ENCODE measurements at places on chromosomes 3 and 15.

DNA sequence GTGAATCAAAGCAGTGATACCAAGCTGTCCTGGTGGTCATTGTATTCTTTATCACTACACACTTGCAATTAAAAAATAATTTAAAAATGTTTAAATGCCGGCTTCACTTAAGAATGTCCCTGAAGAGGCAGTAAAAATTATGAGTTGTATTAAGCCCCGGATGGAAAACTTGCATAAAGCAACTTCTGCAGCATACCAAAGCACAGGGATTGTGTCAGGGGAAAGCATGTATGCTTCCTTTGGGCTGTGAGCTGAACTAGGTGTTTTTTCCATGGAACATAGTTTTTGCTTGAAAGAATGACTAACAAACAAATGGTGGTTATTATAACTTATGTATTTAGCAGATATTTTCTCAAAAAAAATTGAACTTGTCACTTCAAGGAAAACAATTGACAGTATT, 143.1 kb downstream of the ARNT2 start:
- no peak for DNase-seq

GRCh38 chr3:111589303-111590142, 5.6 kb downstream of the ZBED2 start:
- DNase-seq: no peak

DNA sequence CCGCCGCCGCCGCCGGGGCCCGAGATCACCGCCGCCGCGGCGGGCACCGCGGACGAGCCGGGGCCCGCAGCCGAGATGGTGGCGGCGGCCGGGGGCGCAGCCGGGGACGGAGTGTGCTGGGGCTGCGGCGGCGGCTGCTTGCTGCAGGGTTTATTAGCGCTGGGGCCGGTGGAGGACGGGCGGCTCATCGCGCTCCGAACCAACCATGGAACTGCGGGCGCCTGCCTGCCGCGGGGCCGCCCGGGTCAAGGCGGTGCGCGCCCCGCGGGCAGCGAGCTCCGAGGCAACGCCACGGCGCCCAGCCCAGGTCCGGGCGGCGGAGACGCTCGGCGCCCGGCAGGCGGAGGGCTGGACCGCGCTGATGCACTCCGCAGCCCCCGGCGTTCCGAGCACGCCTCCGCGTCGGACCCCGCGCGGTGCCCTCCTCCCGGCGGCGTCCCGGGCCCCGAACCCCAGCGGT, 277 bp downstream of the SIAH2 start:
- no peak for DNase-seq

- peak; percentile 81 for DNase-seq
These were observed 38.5 kb downstream of the PYDC2 start for GRCh38 chr3:191499307-191500080.

GRCh38 chr3:32564195-32564594, 6.5 kb downstream of the DYNC1LI1 start:
- DNase-seq: no peak

DNA sequence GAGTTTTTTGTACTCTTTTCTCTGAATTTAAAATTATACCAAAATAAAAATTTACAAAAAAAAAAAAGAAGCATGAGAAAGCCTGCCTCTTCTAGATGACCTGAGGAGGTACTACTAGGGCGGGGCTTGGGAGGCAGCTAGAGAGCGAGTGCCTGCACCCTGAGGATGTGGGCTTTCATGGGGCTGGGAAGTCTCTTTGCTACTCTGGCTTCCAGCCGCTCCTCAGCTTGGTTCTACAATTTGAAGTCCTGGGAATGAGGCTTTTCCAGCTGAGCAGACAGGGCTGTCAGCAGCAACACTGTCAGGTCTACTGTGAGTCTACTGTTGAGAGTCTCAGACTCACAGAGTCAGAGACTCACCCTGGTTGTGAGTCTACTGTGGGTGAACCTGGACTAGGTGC, 8.2 kb upstream of the PSTPIP1 start:
- no peak for DNase-seq

GRCh38 chr3:194832346-194833104, 146.8 kb downstream of the FAM43A start:
- no peak for DNase-seq

DNA sequence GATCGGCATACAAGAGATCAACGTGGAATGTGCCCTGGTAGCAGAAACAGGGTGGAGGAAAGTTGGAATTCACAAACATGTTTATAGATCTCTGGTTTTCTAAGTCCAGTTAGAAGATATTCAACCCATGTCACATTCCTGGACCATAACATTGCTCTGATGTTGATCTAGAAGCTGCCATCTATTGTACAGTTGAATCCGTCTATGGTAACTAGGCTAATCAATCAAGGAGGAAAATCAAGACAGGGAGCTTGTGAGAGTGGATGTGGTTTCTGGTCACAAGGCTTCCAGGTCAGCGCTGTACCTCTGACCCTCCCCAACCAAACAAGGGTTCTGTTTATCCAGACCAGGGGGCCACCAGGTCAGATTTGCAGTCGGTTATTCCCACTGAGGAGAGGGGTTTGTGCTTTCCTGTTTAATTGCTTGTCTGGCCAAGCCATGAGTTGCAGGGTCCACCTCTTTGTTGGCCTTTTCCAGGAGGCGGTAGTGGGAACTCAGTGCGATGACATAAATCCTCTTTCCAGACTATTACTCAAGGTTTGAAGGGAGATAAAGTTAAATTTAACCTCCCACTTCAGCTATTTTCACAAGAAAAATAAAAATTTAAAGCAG, 130.3 kb downstream of the SLCO3A1 start:
- DNase-seq: no peak

DNA sequence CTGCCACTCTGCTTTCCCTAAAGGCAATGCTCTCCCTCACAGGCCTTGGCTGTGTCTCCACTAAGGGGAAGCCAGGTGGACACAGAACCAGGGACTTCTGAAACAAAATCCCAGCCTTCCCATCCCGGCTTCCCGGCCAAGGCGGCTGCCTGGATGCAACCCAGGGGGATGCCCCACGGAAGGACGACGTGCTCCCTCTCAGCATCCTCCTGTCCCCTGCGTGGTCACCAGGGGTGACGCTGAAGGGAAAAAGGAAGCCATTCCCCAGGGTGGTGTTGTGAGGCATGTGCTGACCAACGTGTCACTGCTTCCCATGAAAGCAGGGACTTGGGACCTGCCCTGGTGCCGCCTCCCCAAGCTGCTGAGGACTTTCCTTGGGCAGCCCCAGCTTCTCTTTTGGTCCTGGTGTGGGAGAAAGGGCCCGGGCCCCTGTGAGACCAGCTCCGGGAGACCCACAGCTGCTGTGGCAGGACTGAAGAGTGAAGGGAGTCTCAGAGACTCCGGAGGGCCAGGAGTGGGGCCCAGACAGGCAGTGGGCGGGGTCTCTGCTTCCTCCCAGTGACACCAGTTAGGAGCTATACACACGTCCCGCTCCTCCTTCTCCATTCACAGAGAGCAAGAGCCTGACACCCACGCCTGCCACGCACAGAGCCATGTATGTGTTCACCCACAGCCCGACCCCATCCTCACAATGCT, 139.2 kb downstream of the NUP210 start:
- DNase-seq: no peak

DNA sequence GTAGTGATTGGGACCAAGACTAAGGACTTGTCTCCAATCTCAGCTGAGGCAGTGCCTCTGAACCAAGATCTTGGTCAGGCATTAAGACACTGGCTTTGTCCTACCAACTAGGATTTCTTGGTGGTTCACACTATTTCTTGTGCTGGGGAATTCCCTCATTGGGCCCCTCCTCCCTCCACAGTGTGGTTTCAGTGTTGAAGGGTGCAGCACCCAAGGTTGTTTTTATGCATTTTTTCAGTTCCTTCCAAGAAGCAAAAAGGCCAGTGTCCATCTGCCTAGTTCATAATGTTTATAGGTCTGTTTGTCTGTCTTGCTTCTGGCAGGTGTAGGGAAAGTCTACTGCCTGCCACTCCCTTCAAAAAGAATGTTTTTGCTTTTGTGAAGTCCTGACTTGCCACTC, 10.6 kb upstream of the ITPKA start:
- DNase-seq: no peak

DNA sequence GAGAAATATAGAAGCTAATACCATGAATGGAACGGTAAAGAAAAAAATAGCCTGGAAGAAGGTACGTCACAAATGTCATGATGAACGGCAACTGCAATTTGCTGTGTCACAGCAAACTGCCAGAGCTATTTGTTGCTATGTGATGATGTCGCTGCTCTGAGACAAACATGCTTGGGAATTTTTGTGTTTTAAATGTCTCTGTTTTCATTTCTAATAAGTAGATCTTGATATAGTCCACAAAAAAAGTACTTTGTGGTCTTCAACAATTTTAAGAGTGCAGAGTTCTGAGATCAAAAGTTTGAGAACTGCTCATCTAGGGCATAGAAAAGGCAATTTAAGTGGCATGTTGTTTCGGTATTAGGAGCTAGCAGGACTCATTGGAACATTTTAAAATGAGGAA, 4.3 kb upstream of the NR1D2 start:
- no peak for DNase-seq

- DNase-seq: no peak
These were observed 59.0 kb upstream of the PPARG start for GRCh38 chr3:12229896-12230295.

GRCh38 chr3:170320461-170321121, 36.9 kb upstream of the SKIL start:
- DNase-seq: no peak

Data from COR-L47 (cell line).